NCI-H1105 treated with DMSO at 0.1 percent for 48 hours (cell line): ENCODE measurements at places on chromosomes 13 and 19.

GRCh38 chr13:113820813-113821651 is 42.8 kb downstream of the GAS6 start:
- DNase-seq: no peak

DNA sequence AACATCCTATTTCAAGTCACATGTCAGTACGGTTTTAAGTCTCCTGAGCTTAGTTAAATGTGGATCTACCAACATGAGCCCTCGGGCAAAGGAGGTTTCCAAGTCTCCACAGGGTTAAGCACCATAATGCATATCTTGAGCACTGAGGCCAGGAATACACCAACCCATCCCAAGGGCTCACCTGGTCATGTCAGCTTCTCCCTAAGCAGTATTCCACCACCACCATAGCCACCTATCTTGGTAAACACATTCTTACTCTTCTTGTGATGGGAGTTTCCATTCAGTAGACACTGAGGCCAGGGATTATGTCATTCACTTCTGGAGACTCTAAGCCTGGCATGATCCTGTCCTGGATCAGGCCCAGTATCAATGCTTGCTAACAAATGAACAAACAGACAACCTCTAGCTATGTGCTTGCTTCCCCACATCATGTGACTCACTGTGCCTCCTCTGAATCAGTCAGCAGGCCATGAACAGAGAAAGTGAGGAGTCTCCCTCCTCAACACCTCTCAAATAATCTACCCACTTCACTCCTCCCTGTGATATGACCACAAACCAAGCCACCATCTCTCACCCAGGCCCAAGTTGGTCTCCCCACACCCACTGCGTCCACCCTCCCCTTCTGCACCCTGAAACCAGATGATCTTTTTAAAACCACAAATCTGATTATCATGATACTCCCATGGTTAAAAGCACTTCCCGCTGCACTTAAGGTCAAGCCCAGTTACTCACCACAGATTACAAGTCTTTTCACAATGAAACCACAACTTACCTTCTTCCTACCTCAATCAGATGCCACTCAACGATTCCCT is 5.8 kb downstream of the PEG3 start:
- no peak for DNase-seq

DNA sequence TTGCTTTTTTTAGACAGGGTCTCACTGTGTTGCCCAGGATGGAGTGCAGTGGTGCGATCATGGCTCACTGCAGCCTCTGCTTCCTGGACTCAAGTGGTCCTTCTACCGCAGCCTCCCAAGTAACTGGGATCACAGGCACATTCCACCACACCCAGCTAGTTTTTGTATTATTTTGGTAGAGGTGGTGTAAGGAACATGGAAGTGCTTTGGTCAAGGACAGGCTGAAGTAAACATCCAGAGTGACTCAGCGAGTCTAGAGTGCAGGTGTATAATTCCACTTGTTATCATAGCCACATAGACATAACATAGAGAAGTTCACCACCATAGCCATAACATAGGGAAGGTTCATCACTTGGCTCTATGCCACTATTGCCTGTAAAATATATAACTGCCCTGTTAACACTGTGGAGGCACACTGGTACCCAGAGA is 98.6 kb downstream of the RBM26 start:
- DNase-seq: no peak

- no peak for DNase-seq
These were observed 19.9 kb downstream of the CEBPG start for GRCh38 chr19:33393286-33394005.

DNA sequence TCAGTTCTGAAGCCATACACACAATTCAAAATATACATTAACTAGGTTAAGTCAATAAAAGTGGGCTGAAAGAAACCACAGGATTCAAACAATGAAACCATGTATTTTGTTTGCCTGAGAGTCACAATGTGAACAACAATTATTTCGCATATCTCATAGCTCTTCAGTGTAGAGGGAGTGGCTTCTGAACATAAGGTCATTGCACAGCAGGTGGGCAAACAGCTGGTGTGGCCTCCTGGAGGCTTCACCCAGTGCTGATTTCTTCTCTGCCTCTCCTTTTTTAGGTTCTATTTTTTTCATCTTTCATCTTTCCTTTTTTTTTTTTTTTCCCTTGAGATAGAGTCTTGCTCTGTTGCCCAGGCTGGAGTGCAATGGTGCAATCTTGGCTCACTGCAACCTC is 40.4 kb upstream of the ZNF254 start:
- DNase-seq: no peak

- no peak for DNase-seq
These were observed 275.6 kb downstream of the DCLK1 start for GRCh38 chr13:35855531-35856019.

GRCh38 chr19:19820774-19821320 is 703 bp downstream of the ZNF506 start:
- no peak for DNase-seq

GRCh38 chr19:6018786-6019185 is 40.8 kb upstream of the RANBP3 start:
- DNase-seq: no peak

DNA sequence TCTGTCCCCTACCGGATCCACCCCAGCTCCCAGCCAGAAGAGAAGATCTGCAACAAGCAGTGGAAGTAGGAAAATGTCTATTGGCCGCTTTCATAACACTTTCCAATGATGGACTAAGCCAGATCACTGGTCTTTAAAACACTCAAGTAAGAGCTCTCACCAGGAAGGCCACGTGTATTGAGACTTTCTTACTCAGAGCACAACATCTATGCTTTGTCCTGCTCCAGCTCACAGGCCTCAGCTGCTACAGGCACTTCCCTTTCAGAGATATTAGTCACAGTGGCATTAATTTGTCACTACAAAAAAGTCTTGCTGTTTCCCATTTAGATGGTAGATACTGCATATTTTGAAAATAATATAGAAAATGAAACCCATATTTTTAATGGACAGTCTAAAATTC is 164.2 kb downstream of the ABCC4 start:
- DNase-seq: no peak

GRCh38 chr19:7408251-7408650 is 59.5 kb downstream of the ARHGEF18 start:
- DNase-seq: no peak
